ENCODE measurements at places on chromosomes 16 and 17.

- no peak for DNase-seq
These were observed 60.6 kb upstream of the CMIP start for GRCh38 chr16:81384006-81384405.

GRCh38 chr16:4136229-4136813 is 20.1 kb upstream of the ADCY9 start:
- no peak for DNase-seq

DNA sequence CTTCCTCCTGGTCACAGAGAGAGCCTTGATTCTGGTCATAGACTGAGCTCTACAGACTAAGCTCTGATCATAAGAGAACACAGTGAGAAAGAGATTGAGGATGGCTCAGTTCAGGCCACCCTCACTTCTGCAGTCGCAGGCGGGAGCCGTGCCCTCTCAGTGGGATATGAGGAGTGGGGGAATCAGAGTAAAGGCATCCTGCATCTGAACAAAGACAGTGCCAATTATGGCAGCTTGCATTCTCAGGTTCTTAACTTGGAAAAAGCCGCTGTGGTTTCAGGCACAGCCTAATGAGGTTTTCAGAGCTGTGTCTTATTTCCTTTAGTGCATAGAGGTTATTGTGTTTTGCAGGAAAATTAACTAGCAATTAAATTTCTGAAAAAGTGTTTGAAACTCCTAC is 134.4 kb upstream of the NLRP1 start:
- DNase-seq: no peak

- no peak for DNase-seq
These were observed 17.6 kb upstream of the CYLD start for GRCh38 chr16:50724306-50724705.

DNA sequence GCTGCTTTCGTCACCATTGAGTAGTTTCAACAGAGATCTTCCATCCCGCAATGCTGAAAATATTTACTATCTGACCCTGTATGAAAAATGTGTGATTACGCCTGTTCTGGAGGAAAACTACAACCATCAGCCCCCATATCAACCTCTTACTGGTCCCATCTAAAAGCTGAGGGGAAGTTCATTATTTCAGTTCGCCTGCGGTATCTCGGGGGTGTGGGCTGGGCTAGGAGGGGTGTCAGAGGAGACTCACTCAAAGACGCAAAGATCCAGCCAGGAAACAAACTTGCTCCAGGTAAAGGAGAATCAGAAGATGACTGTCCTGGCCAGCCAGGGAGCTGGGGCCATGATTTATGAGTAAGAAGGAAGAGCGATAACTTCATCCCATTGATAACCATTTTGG is 13.7 kb downstream of the CACNG1 start:
- peak; percentile 7 for DNase-seq

GRCh38 chr17:31200287-31200686 is 96.8 kb downstream of the OMG start:
- no peak for DNase-seq

DNA sequence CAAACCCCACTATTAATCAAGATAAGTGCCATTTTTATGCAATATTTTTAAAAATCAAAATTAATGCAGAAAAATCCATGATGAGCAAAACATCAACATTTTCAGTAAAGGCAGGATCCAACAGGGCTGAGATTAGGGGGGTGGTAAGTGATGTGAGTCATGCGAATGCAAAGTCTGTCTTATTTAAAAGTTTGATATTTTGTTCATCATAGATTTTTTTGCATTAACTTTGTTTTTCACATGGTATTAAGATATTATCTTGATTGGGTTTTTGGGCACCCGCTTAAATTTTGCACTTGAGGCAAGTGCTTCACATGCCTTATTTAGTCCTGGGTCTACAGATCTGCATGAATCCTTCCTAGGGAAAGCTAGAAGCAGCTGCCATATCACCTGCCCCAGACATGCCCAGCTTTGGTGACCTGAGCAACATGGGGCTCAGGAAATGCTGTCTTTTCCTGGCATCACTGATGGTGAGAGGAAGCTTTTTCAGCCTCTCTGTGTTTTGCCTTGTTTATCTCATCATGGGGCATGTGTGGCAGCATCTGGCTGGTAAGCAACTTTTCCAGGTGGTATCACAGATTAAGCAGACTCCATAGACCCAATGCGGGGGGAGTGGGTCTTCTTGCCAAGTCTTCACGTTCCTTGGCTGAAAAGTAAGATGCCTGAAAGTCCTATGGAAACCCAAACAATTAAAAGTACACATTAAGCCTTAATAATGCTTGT is 57.6 kb upstream of the NFAT5 start:
- DNase-seq: no peak

DNA sequence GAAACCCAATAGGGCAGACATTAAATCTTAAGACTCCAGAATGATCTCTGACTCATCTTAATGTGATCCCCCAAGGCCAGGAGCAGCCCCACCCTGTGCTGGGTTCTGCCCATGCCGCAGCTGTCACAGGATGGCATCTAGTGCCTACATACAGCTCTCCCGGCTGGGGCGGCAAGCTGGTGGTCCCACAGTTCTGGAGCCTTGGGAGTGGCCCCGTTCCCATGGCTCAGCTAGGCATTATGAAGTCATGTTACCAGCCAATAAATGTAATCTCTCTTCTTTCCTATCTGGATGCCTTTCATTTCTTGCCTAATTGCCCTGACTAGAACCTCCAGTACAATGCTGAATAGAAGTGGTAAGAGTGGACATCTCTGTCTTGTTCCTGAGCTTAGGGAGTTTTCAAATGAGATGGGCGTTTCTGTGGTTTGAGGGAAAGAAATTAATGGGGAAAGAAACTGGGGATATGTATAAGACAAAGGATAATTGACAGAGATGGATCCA is 95.7 kb upstream of the DNAH17 start:
- no peak for DNase-seq

- DNase-seq: no peak
These were observed 16.3 kb downstream of the SCPEP1 start for GRCh38 chr17:56994009-56994792.

GRCh38 chr17:30477774-30478115 is 537 bp downstream of the GOSR1 start:
- no peak for DNase-seq

Measured in vagina (tissue), 2 donors.